GM12864 (cell line): ENCODE measurements at places on chromosomes 5 and 9.

DNA sequence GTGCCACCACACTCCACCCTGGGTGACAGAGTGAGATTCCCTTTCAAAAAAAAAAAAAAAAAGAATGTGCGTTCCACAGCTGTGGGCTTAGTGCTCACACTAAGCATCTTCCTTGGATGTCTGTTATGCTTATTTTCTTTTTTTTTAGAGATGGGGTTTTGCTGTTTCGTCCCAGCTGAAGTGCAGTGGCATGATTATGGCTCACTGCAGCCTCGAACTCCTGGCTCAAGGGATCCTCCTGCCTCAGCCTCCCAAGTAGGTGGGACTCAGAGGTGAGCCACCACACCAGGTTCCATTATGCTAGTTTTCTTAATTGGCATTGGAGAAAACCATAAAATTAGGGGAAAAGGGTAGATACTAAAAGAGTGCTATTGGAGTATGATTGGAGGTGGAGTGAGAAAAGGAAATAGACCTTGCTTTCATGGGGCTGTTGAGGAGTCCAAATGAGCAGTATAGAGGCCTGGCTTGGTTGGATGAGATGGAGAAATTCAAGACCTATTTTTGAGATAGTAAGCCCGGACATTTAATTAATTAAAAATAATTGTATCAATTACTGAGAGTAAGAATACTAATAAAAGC, 978 bp upstream of the BRD3OS start:
- no peak for DNase-seq

DNA sequence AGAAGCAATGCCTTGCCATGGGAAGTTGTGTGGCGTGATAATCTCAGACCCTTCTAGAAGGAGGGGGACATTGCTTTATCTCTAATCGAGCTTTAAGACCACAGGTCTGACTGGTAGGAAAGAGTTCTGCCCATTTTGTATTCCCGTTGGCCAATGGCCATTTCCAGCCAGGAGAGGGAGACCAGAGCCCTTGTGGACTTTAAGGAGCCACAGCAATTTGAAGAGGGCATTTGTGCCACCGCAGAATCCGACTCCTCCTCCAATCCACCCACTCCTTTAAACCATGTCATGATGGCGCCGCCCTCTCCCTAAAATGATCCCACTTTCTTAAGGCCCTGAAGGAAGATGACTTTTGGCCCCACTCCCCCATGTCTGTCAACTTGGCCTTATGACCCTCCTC, 560.5 kb upstream of the ADAMTS16 start:
- DNase-seq: no peak

DNA sequence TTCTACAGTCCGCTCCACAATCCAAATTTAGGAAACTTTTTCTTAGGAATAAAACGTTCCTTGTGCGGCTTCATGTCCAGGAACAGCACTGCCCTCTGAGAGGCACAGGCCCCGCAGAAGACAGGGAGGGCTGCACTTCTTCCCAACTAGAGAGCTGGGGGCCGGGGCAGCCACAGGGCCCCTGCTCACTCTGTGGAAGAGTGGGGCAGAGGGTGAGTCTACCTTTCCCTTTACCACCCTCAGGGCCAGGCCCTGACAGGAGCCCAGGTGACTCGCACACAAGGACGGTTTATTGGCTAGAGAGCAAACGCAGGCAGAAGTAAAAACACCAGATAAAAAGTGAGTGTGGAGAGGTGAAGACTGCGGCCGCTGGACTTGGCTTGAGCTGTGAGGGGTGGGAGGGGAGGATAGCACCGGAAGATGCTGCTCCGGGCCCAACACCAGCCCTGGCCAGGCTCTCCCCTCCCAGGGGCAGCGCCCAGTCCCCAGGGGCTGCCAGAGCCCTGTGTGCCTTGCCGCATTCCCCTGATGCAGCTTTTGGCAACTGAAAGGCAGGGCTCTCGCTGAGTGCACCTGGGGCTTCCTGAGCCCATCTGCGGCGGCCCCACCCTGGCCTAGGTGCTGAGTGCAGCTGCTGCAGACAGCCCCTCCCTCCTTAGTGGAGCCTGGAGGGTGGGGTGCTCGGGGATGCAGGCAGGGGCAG, 20.2 kb downstream of the SH3GLB2 start:
- DNase-seq: no peak

DNA sequence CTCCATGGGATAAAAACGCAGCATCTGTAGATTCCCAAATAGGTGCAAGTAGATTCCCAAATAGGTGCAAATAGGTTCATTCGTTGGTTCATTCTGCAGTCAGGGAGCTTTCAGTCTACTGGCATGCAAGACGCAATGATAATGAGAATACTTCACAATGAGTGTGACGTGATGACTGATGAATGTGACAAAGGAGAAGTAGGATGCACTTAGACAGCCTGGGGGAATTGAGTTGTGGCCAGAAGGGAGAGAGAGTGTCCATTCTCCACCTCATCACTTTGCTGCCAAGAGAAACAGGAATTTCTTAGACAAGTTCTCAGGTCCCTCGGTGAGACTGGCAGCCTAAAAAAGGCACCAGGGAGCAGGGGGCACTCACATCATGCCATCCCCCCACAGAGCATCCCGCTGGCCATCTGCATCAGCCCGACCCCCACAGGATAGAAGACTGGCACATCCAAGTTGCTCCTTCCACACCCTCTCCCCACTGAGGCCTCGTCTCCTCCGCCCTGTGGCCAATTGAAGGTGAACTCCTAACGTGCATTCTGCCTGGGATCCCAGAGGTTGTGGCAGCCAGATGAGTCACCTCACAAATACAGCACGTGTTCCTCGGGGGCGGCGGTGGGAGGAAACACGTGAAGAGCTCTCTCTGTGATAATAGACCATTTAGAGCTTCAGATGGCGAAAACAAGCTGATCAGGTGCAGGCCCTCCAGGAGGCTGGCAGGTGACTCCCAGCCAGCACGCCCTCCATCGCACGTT, 19.9 kb upstream of the KCNIP1 start:
- DNase-seq: no peak
